Stimulated activated CD4-positive, alpha-beta T cell treated with anti-CD3 and anti-CD28 coated beads, Interleukin-1b, Interleukin-23, amount 100 ng/mL, for 48 hours (primary cell): ENCODE measurements at places on chromosomes 6 and 20.

DNA sequence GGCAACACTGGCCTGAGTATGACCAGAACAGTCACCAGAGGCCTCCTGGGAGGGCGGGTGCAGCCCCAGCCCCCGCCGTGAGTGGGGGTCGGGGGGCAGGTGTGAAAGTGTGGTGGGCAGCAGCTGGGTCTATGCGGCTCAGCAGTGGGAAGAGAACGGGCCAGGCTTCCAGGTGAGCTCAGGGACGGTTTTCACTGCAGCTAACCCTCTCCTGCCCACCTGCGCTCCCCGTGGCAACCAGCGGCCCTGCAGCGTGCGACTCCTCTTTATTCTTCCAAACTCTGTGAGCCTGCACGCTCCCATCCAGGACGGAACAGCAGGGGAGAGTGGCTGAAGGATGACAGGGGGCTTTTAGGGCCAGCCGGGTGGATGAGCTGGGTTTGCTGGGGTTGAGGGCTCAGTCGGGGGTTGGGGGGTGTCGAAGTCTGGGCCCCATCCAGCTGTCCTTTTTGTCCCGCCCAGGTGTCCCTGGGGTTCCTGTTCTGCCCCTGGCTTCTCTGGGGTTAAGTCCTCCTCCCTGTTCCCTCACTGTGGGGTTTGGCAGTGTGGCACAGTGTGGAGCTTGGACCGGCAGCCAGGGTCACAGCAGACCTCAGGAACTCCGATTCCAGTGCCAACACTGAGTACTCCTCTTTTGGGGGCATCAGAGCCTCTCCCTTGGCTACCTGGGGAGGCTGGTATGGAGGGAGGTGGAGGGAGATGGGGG lies 859 bp upstream of the BIRC7 start:
- peak; percentile 22 for DNase-seq

GRCh38 chr6:157535340-157536222 lies 154.6 kb downstream of the ZDHHC14 start:
- DNase-seq, result no peak

DNA sequence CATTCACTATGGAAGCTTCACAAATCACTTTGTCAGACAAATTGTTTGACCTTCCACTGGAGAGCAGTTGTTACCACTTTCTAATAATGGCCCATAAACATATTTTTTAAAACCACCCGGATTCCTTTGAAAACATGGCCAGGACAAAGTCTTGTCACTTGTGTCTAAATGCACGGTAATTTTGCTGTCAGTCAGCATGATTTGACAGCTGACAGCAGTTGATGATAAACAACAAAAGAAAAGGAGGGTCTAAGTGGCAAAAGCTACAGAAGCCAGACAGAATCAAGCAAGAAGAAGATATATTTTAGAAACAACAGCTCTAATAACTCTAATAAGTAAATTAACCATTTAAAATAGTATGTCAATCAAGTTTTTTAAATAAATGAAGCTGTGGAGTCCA lies 27.7 kb upstream of the CARMIL1 start:
- no peak for DNase-seq

DNA sequence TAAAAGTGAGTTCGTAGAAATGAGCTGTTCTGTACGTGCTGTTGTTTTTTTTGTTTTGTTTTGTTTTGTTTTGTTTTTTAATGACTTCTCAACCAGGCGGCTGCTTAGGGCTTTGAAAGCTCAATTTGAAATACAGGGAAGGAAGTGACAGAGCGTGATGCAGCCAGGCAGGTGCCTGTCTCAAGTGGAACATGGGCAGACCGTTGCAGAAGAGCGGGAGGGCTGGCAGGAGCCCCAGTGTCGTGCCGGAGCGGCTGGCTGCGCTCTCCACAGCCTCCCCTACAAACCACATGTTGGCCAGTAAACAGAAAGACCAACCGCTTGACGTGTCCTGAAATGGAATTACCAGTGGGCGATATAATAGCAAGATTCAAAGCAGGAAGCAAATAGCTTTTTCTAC lies 164.9 kb upstream of the RREB1 start:
- DNase-seq, result no peak

DNA sequence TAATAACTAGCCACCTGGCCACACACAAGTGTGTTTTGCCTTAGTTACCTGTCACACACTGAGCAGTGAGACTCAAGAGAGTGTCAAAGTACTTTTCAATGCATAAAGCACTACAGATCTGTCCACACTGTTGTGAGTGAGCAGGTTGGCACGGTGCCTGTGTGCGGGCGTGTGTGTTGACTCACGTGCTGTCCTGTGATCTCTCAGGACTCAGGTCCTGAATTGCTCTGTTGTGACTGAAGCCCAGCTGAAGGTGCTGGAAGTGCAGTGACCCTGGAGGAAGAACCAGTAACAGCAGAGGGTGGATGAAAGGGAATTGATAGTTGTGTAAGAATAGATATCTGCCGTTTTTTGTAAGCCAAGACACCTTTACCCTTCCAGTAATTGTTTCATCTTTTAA lies 18.3 kb downstream of the SLC16A10 start:
- DNase-seq, result peak; percentile 45

DNA sequence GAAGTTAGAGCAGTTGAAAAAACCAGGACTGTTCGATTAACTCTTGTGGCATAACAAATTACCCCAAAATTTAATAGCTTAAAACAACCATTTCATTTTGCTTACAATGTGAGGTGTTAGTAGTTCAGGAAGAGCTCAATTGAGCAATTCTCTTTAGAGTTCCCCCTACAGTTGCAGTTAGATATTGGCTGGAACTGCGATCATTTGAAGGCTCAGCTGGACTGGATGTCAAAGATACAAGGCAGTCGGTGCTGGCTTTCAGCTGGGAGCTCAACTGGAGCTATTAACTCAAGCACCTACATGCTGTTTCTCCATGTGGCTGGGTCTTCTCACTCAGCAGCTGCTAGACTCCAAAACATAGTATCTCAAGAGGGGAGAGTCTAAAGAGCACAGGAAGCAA lies 96.0 kb upstream of the LOC128125822 start:
- no peak for DNase-seq

DNA sequence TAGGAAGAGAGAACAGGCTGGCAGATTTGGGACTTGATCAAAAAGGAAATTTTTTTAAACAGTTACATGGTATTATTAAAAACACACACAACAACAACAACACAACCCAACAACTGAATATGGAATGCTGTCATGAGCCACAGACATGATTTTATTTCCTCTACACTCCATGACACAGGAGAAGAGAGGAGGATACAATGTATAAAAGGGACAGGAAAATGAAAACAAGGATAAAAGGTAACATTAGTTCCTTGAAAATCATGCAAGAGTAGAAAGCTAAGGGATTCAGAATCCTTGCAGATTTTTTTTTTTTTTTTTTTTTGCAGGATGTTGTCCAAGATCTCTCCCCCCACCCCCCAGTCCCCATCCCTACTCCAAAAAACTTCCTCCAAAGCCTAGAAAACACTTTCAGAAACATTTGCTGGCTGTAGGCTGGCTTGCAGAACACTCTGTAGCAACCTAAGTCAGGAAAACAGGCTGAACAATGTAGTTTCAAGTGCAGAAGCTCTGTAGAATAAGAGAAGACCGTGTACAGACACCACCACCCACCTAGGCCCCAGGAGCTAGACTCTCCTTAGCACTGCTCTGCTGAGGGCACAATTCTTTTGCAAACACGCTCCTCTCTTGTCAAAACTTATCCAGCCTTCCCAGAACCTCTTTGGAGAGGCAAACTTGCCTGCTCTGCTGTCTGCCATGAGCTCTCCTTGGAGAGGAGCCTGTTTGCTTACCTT lies 845 bp downstream of the ZMYND8 start:
- DNase-seq, result no peak

DNA sequence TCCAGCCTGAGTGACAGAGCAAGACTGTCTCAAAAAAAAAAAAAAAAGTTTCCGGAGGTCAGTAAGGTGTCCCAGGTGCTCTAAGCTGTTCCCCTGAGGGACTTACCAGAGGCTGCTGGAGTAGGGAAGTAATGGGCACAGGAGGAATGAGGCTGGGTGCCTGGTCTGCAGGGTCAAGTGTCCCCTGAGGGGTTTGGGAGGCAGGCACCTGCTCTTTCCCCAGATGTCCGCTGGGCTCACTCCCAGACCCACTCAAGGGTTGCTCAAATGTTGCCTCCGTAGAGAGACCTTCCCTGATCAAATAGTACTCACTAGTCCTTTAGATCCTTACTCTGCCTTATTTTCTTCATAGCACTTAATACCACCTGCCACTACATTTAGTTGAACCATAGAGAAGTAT lies 5.4 kb upstream of the MAPK13 start:
- no peak for DNase-seq

DNA sequence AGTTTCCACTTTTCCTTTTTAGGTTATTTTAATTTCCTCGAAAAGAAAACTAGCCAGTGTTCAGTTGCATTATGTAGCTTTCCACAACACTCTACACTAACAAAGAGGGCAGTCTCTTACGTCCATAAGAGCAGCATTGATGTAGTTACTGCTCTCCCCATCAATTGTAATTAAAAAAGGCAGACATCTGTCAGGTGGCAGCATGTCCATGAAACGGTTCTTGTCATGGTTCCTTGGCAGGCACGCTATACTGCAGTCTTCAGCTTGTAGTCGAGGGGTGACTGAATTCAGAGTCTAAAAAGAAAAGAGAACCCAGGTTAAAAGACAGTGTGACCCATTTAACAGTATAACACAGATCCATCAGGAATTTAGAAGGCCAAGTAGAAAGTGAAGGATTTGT lies 80.1 kb upstream of the THEMIS start:
- DNase-seq, result no peak

GRCh38 chr6:157759028-157759427 lies 64.0 kb upstream of the SNX9 start:
- DNase-seq, result no peak

DNA sequence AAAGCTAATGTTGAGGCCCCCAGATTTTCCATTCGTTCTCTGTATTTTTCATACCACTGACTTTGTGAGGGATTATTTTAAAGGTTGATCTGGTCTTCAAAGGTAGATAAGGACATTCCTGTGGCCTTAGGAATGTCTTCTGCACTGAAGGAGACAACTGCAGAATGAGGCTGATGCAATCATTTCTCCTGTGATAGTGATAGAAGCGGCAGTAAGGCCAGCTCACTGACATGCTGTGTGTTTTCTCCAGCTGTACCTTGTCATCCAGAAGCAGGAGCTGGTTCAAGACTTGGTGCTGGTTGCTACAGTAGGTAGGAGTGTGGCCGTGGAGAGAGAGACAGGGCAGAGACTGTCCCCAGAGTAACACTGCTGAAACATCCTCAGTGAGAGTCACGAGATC lies 53.8 kb downstream of the DCBLD1 start:
- DNase-seq, result no peak

- no peak for DNase-seq
Measured at GRCh38 chr6:10416516-10416862, 1.6 kb upstream of the TFAP2A start.

- DNase-seq, result no peak
Measured at GRCh38 chr6:106214531-106214930, 111.0 kb downstream of the ATG5 start.

GRCh38 chr20:48930035-48930434 lies 8.5 kb downstream of the ARFGEF2 start:
- DNase-seq, result no peak

DNA sequence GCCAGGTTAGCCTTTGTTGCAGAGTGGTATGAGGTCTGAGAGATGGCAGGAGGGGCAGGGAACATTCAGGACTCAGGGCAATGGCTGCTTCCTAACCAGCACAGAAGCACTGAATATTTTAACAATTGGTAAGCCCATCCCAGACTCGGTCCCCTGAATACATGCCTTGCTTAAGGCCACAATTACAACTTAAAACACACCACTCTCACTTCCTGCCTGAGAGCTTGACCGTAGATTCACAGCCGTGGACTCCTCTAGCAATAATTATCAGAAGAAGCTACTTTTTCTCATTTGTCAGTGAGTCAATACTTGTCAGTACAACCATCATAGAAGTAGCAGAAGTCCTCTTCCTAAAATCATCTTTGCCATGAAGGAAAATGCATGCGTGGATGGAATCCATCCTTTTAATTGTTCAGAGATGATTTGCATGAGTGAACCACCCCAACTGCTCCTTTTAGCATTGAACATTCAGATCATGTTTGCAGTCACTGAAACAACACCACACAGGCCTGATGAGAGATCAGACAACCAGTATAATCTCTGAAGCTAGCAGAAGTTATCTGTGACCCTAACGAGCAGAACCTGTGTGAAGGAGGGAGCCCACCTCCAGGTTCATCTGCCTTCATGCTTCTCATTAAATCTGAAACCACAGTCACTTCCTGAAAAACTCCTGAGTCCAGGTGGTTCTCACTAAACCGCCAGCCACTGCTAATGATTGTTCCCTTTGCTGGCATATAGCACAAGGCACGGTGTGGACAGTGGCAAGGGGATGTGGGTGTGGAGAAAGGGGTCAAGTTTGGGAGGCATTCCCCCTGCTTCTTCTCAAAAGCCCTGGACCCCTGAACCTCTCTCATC lies 333.9 kb upstream of the CNR1 start:
- DNase-seq, result no peak

DNA sequence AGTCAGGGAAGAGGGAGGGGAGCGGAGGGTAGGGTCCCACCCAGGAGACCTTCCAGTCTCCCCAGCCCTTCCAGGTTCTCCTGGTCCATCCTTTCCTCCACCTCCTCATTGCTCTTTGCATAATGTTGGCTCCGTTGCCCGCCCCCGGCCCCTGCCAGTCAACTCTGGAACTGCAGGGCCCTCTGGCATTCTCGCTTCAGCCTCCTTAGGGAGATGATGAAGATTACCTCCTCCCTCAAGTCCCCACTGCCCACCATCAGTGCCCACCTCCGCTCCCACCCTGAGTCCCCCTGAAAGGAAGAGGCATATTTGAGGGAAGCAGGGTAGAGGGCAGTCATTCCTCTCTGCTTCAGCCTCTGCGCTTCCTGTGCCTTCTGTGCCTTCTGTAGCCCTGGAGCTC lies 8.5 kb downstream of the TMEM63B start:
- no peak for DNase-seq

- DNase-seq, result no peak
Measured at GRCh38 chr20:49865559-49865958, 49.8 kb downstream of the SPATA2 start.

DNA sequence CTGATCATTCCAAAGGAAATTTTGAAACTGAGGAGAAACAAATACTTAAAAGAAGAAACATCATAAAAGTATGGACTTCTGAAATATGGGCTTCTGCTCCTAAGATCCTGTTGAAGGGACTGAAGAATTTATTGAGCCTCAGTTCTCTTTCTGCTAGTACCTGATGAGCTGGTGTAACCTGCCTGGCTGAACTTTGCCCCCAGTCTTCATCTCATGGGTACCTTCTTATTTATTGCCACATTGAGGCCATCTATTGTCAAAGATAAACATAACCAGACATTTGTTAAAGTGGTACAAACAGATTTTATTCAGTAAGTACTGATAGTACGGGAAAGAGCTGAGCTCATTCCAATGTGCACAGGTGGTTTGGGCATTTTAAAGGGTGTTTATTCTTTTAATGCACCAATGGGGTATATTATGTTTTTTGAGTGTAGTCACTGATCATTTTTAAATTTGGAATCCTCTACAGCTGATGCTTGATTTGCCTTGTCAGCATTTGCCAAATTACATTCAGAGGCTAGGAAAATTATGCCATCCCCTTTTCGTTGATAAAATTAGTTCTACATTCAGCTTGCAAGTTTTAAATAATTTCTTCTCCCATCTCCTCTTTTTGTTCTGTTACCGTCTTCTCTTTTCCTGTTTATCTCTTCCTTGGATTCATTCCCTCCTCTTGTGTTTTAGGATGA lies 118.2 kb downstream of the PRIM2 start:
- DNase-seq, result no peak
